ENCODE measurements at places on chromosomes 2 and 18.

DNA sequence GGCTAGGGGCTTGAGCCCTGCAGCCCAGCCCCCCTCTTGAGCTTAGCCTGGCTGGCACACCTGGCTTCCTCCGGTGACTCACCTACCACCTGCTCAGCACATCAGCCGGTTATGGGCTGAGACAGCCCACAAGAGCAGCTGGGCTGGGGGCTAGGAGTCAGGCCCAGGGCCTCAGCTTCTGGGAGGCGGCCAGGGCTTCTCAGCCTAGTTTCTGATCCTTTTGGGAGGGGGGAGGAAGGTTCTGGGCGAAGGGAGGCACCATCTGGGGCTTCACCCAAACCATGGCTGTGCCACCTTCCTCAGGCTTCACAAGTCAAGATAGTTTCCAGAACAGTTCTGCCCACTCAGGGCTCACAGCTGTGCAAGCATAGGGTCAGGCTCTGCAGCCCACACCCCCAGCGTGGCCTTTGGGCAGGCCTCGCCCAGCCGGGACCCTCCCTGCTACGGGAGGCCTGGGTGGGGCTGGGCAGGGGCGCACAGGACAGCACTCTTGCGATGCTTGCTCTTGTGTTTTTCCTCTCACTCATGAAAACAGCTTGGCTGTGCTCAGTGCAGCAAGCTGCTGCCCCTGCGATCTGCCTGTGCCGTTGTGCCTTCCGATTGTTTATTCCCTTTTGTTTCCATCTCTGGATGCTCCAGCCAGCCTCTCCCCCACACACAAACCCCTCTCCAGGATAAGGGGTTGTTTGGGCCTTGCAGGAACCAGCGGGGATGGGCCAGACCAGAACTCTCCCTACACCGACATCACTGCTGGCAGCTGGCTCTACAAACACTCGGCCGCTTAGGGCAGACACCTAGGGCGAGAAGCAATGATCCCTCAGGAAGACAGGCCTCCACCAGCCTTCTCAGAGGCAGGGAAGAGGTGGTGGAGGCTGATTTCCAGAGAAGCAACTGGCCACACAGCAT is 26.1 kb upstream of the SEMA4C start:
- H3K4me1 ChIP-seq: peaks cover 31% of the 10 kb centered on the region
- DNase-seq: no peak
- H3K27ac ChIP-seq: no peak overlapping the region
- no peak overlapping the region for H3K4me3 ChIP-seq
- H3K27me3 ChIP-seq: no peaks in the 10 kb centered on the region
- no peaks in the 10 kb centered on the region for H3K36me3 ChIP-seq

DNA sequence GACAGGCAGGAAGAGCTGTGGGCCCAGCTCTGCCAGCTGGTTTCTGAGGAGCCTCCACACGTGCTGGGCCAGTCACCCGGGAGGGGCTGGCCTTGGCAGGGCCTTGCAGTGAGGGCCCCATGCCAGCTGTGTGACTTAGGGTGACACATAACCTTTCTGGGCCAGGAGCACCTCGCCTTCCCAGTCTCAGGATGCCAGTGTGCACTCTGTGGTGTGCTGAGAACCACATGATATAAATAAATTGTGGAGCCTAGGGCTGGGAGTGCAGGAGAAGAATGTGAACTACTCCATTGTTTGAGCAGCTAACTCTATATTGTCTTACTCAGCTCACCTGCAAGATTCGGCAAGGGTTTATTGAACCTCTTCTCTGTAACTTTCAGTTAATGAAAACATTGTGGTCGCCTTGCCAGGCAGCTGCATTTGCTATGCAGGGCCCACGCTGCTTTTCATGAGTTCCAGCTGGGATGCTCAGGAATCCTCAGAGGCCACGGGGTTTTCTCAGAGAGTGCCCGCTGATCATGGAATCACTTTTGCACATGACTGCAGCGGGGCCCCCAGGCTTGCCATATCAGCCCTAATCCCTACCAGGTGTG is 222.3 kb downstream of the SH3RF3 start:
- H3K4me3 ChIP-seq: no peak overlapping the region
- DNase-seq: peak; percentile 42
- H3K4me1 ChIP-seq: peaks cover 4% of the 10 kb centered on the region
- H3K36me3 ChIP-seq: no peaks in the 10 kb centered on the region
- no peak overlapping the region for H3K27ac ChIP-seq

- no peak for DNase-seq
- H3K36me3 ChIP-seq: no peaks in the 10 kb centered on the region
- H3K27me3 ChIP-seq: no peaks in the 10 kb centered on the region
- H3K4me3 ChIP-seq: no peak overlapping the region
Measured at GRCh38 chr2:148909114-148909513, 34.1 kb downstream of the KIF5C start.

DNA sequence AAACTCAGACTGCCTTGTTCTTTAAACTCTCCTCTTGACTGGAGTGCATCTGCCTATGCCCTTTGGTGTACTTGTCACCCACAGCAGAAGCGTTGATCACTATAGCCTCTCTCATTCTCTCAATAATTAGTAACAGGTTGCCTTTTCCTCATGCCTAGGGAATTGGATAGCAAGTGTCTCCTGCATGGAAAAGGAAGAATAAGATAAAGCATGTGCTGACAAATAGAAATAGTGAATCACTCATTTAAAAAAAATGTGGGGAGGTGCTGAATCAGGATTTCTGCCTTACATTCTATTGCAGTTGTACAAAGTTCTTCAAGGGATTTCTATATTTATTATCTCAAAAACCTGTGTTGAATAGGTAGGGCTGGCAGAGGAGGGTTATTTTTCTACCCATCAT is 323.0 kb downstream of the TXNL1 start:
- H3K27me3 ChIP-seq: no peaks in the 10 kb centered on the region
- H3K27ac ChIP-seq: no peak overlapping the region
- H3K36me3 ChIP-seq: no peaks in the 10 kb centered on the region
- H3K4me3 ChIP-seq: no peak overlapping the region
- peaks cover 2% of the 10 kb centered on the region for H3K4me1 ChIP-seq

DNA sequence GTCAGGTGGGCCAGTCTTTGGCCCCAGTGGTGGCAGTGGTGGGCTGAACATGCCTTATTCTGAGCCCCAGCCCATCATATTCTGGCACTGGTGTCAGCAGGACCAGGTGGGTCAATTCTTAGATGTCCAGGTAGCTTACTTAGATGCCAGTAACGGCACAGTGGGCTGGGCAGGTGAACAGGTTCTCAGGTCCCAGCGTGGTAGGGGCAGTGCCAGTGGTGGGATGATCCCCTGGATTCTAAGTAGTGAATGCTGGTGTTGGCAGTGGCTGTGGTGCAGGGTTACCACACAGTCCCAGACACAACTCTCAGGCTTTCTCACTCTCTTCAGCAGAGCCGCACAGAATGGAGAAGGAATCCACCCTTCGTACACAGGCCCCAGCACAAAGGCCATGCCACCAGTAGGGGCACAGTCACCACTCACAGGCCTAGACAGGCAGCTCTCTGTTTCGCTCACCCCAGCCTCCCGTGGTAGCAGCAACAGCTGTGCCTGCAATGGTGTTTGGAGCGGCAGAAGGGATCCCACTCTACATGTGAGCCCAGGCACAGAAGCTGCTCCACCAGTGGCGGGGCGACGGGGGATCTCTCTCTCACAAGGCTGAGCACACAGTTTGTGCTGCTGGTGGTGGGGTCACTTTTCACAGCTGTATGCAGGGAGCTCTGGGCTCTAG is 97.3 kb downstream of the ANKRD12 start:
- no peaks in the 10 kb centered on the region for H3K27me3 ChIP-seq
- no peak overlapping the region for H3K4me3 ChIP-seq
- H3K27ac ChIP-seq: no peak overlapping the region
- H3K4me1 ChIP-seq: no peaks in the 10 kb centered on the region

DNA sequence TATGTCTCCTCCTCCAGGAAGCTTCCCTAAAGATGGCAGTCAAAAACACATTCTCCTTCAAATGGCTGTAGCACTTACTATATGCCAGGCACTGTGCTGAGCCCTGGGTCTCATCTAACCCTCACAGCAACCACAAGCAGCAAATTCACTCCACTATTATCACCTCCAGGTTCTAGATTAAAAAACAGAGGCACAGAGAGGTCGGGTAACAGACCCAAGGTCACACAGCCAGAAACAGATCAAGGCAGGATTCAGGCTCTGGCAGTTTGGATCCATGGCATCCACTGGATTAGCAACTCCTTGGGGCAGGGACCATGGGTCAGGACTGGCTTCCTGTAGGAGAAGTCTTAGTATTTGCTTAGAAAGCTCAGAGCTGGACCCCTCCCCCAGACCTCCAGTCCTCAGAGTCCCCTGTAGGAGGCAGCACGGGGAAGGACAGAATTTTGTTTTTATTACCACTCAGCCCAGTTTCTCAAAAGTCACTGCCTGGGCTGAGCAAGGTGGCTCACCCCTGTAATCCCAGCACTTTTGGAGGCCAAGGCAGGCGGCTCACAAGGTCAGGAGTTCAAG is 34.4 kb downstream of the ZFP36L2 start:
- no peak overlapping the region for H3K27ac ChIP-seq
- no peaks in the 10 kb centered on the region for H3K27me3 ChIP-seq
- no peaks in the 10 kb centered on the region for H3K36me3 ChIP-seq
- no peak overlapping the region for H3K4me3 ChIP-seq
- peaks cover 23% of the 10 kb centered on the region for H3K4me1 ChIP-seq

GRCh38 chr18:58805467-58806187 is 59.0 kb upstream of the ZNF532 start:
- H3K4me1 ChIP-seq: no peaks in the 10 kb centered on the region
- no peaks in the 10 kb centered on the region for H3K36me3 ChIP-seq
- no peak for DNase-seq
- H3K27ac ChIP-seq: no peak overlapping the region

DNA sequence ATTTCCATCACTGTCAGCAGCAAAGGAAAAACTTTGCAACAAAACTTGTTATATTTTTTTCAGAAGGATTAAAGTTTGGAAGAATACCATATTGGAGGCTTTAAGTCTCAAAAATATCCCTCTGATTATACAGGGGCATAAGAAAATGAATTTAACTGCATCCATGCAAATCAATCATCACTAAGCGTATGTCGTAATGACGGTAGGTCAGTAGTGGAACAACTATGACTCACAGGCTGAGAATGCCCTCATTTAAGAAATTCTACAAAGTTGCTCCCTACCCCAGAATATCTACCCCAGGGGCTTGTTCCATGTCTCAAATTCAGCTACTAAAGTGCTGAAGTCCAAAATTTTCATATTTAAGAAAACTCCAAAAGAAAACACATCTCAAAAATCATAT is 12.5 kb upstream of the NAB1 start:
- DNase-seq: peak; percentile 51
- no peaks in the 10 kb centered on the region for H3K4me1 ChIP-seq
- H3K36me3 ChIP-seq: no peaks in the 10 kb centered on the region
- H3K27ac ChIP-seq: no peak overlapping the region
- no peak overlapping the region for H3K4me3 ChIP-seq

GRCh38 chr2:205931388-205931787 is 154.6 kb downstream of the INO80D start:
- no peak for DNase-seq
- H3K27ac ChIP-seq: no peak overlapping the region
- H3K36me3 ChIP-seq: no peaks in the 10 kb centered on the region
- H3K4me3 ChIP-seq: no peak overlapping the region
- H3K27me3 ChIP-seq: no peaks in the 10 kb centered on the region
- H3K4me1 ChIP-seq: no peaks in the 10 kb centered on the region

DNA sequence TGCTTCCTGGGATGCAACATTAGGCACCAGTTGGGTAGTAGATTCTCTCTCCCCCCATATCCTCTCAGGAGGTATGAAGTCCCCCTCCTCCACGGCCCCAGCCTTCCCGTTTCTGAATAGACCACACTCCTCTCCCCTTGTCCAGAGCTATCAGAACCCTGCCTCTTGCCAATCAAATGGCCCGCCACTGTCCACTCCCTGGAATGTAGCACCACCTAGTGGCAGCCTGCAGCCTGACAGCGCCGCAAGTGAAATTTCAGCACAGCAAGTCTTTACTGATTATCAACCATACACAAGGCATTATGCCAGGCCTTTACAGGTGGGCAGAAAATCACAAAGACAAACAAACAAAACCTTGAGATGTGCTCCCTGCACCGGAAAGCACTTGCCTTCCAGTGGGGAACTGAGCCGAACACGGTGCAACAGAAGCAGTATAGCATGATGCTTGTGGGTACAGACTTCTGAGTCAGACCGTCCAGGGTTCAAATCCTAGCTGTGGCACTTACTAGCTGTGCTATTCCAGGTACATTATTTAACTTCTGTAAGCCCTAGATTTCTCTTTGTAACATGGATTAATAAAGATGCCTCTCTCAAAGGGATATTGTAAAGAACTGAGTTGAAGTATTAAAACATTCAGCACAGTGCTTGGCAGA is 174.0 kb downstream of the SMAD2 start:
- no peaks in the 10 kb centered on the region for H3K27me3 ChIP-seq
- peak; percentile 51 for DNase-seq
- H3K4me1 ChIP-seq: no peaks in the 10 kb centered on the region
- H3K4me3 ChIP-seq: no peak overlapping the region
- no peak overlapping the region for H3K27ac ChIP-seq

DNA sequence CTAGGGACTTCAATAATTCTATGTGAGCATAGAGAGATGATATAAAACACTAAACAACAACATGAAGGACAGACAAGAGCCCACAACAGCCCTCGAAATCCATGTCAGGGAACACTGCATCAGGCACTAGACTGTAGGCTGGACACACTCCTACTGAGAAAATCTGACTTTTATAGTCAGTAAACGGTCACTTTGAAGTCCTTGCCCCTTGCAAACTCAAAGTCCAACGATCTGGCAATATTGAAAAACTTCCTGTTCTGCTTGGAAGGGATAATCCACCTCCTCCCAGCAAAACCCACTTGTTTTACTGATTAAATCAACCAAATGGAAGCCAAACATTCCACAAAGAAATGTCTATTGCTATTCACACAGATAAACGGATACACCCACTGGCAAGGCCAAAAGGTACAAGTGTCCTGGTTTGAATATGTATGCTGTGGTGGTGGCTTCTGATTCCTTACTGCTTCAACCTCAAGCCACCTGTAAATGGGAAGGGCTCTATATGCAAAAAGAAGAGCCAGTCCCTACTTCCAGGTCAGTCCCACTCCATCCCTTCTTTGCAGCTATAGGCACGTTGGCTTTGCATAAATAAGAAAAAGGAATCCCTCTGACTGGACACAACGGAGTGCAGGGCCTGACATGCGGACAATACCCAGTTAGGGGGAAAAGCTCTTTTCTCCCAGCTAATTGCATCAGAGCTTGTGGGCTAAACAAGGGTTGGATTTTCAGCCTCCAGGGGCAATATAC is 56.6 kb downstream of the STK39 start:
- no peak overlapping the region for H3K27ac ChIP-seq
- H3K4me3 ChIP-seq: no peak overlapping the region
- no peaks in the 10 kb centered on the region for H3K36me3 ChIP-seq
- peaks cover 17% of the 10 kb centered on the region for H3K4me1 ChIP-seq

DNA sequence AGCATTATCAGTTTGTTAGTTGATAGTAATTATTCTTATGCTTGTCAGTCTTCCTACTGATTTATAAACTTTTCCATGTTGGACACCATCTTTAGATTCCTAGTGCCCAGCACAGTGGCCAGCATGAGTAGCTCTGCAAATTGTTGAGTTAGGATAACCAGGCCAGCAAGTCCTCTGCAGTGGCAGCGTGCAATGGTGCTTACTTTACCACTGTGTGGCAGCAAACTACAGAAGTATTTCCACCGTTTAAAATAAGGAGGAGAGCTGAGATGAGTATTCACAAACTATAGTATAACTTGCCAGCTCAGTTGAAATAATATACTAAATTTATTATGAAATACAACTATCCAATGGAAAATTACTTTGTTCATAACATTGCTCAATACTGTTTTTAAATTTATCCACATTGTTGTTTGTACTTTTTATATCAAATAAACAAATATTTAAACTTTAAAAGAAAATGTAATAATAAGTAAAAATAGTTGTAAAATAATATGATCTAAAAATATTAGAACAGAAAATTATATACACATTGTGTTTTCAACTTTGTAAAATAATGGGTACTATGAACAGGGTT is 9.3 kb upstream of the THADA start:
- no peaks in the 10 kb centered on the region for H3K36me3 ChIP-seq
- H3K4me1 ChIP-seq: no peaks in the 10 kb centered on the region
- no peaks in the 10 kb centered on the region for H3K27me3 ChIP-seq
- H3K4me3 ChIP-seq: no peak overlapping the region
- H3K27ac ChIP-seq: no peak overlapping the region
- DNase-seq: peak; percentile 73
